ENCODE measurements at places on chromosomes 2 and 18.

- no peak for DNase-seq
Measured at GRCh38 chr2:177909962-177910361, 162.6 kb downstream of the PDE11A start.

GRCh38 chr2:7377916-7378569 lies 460.8 kb downstream of the RNF144A start:
- no peak for DNase-seq

DNA sequence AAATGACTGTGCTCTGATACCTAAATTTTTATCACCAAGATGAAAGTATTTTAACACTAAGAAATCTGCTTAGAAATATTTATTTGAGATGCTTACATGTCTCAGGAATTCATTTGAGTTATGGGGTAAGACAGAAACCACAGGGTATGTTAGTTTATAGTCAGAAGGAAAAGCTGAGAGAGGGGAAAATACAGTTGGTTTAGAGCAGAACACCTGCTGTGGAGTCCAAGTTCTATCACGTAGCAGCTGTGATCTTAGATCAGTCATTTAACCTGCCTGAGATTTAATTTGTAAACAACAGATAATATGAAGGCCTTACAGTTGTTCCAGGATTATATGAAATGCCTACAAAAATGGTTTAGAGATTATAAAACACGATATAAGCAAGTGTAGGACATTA lies 29.0 kb downstream of the PDE6D start:
- DNase-seq: no peak

- DNase-seq: no peak
Measured at GRCh38 chr2:38810488-38810887, 32.5 kb downstream of the GEMIN6 start.

GRCh38 chr2:71545572-71546274 lies 92.4 kb downstream of the DYSF start:
- DNase-seq: peak; percentile 46

DNA sequence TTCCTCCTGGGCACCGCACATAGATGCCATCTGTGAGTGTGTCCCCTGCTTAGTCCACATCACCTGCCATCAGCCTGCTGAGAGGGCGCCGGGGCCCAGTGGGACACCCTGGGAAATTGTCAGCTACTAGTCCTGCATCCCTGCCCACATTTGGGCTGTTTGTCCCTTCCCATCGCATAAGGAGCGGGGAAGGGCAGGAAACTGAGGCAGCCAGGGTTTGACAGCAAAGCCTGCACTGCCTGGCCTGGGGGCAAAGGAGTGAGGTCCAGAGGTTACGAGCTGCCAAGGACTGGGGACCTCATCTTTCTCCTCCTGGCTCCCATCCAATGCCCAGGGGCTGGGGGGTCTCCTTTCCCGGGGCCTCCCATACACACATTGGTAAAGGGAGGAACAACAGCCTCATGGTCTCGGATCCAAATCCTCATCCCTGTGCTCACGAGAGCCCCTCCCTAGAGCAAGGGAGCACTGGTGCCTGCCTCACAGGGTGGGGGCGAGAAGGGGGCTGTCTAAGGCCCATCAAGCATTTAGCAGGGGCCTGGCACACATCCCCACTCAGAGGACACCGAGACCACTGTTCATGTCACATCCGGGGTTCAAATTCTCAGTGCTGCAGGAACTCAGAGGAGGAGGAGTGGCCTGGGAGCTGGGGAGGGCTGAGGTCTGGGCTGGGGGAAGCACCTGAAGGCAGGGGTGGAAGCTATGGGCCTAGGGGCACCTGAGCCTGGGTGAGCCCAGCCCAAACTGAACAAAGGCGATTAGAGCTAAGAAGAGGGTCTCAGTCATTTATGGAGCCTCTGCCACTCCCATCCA lies 113.8 kb downstream of the SMAD7 start:
- no peak for DNase-seq

DNA sequence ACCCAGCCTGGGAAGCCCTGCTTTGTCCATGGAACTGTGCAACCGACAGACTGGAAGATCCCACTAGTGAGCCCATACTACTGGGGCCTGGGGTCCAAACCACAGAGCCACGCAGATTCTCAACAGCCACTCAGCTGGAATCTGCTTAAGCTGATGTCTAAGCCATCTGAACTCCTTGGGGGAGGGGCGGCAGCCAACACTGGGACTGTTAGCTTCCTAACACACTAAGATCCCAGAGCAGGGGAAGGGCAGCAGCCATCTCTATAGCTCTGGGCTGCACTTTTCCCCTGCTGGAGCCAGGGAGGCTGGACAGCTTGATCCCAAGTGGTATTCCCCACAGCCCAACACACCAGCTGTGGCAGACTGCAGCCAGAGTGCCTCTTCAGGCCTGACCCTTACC lies 118.3 kb downstream of the RPRM start:
- no peak for DNase-seq

GRCh38 chr18:76981396-76981968 lies 151.1 kb downstream of the MBP start:
- no peak for DNase-seq

DNA sequence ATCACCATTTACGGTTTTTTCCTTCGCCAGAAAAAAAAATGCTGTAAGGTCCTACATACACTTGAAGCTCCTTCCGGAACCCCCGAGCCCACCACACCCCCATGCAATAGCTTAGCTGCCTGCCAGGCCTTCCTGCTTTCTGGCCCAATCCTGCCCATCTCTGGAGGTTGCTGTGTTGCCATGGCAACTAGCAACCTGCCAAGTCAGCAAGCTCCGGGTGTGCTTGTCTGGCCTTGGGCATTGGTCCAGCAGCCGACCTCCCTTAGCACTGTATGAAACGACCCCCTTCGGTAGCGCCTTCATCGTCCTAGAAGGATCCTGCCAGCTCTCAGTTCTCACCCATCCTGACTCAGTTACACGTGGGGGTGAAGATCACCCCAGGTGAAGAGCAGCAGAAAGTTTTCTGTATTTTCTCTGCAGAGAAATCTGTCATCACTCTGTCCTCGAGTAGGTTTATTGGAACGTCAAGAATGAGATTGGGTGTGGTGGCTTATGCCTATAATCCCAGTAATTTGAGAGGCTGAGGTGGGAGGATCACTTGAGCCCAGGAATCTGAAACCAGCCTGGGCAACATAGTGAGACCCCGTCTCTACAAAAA lies 47.4 kb upstream of the MTCL1 start:
- DNase-seq: no peak

DNA sequence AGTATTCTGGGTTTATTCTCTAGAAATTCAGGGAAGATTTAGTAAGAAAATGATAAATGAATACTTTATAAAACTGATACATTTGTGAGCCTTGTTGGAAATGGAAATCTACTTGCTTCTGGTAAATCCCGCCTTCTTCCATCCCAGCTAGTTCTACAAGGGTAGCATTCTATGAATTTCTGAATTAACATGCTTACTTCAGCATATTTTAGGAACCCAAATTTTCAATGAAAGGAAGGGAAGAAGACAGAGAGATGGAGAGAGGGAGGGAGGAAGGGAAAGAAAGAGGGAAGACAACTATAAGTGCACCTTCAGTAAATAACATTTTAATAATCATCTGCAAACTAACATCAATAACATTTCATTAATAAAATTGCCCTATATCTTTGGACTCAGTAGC lies 26.6 kb upstream of the TMEM237 start:
- no peak for DNase-seq

GRCh38 chr2:206962966-206963365 lies 23.6 kb downstream of the CPO start:
- no peak for DNase-seq

GRCh38 chr2:174051741-174052583 lies 86.8 kb upstream of the SP3 start:
- DNase-seq: no peak

GRCh38 chr2:177179227-177179626 lies 33.4 kb upstream of the HNRNPA3 start:
- no peak for DNase-seq

GRCh38 chr2:62216616-62217015 lies 20.7 kb downstream of the B3GNT2 start:
- no peak for DNase-seq

DNA sequence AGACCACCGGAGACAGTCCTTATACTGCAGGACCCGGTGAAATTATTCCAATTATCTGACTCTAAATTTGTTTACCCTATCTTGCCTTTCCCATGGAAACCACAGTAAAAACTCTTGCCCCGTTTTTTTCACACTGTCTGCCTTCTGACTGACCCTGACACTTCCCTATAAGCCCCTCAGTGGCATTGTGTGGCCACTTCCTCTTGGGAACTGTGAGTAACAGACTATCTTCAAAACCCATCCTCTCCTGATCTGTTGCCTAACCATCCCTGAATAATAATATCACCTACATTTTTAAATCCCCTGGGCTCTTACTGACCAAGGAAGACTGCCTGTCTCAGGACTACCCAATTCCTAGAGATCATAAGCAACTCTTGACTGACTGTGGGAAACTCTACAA lies 42.6 kb upstream of the RNF152 start:
- DNase-seq: no peak

DNA sequence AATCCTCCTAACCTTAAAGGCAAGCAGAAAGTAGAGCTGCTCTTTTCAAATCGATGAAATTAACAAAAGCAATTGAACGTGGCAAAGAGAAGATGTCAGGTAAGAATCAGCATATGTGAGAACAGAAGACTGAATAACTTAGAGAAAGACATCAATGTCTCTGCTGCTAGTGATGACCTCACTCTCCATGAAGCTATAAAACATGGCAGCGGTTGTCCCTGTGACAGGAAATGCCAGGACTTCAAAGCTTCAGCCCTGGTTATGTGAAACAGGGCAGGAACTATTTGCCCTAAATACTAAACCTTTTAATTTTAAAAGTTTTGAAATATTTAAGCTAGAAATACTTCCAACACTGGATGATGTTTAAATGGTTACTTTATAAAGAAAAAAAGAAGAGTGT lies 383.7 kb downstream of the XIRP2 start:
- DNase-seq: no peak

Measured in CD4-positive, alpha-beta T cell treated with Interleukin-4 for 4 hours (primary cell).